ENCODE measurements at places on chromosomes 6 and 20.
A peak's percentile ranks its signal among the peaks of the same experiment; 100 is the strongest.

DNA sequence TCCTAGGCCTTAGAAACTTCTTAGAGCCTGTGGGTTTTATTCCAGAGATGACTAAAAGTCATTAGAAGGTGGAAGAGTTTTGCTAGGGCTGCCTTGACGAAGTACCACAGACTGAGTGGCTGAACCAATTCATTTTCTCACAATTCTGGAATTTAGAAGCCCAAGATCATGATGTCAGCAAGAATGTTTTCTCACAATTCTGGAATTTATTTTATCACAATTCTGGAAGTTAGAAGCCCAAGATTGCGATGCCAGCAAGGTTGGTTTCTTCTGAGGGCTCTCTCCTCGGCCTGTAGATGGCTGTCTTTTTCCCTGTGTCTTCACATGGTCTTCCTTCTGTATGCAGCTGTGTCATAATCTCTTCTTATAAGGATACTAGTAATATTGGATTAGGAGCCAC is 672.9 kb upstream of the MARCKS start:
- no peak for DNase-seq

DNA sequence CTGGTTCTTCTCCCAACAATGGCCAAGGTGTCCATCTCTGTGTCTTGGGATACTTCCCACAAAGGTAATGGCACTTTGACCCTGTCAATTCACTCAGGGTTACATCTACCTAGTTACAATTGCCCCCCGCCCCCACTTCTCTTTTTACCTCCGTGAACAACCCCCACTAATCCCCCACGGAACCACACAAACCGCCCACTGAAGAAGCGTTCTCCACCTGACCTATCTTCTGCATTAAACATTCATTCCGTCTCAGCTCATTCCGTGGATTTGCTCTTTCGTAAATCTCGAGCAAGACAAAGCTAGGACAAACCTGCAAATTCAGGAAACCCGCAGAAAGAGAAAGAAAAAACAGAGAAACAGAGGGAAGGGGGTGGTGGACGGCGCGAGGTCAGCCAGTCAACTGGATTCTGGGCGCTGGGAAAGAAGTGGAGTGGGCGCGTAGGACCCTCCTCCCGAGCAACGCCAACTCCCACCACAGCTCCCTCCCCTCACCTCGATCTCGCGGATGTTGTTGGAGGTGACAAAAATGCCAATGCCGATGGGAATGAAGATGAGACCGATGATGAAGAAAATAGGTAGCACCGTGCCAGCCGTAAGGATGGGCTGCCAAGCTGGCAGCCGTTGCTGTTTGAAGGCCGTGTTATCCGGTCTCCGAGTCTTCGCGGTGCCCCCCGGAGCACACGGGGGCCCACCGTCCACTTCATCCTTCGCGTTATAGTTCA is 523 bp downstream of the TMEM30A start:
- DNase-seq: peak; percentile 17

- no peak for DNase-seq
Observed at GRCh38 chr6:111406200-111406721, 76.8 kb downstream of the REV3L start.

DNA sequence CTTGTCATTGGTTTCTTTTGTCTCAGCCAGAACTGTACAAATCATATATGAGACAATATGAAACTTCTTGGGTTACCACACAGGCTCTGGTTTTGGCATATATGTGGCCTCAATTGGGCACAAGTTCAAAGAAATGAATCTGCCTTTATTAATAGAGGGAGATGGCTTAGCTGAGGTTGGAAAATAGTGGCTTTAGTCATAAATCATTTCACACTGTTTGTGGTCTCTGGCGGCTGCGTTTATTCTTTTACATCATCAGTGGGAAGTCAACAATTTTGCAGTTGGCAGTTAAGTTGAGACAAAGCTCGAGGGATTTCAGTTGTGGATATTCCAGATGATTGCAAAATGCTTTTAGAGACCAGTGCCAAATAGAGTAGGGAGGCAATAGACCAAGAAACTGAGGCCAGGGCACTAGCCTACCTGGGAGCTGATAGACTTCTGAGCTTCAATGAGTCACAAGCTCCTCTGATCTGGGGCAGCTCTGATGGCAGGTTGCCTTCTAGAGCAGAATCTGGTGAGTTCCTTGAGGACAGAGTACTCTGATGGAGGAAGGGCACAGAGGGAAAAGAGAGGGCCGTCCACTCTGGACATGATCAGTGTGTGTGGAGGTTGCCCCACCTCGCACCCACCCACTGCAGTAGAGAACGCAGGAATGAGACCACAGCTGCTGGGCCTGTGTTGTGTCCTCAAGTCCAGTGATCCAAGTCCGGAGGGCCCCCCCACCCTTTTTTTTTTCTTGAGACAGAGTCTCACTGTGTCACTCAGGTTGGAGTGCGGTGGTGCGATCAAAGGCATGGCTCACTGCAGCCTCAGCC is 73.5 kb downstream of the ARMC2 start:
- peak; percentile 56 for DNase-seq

DNA sequence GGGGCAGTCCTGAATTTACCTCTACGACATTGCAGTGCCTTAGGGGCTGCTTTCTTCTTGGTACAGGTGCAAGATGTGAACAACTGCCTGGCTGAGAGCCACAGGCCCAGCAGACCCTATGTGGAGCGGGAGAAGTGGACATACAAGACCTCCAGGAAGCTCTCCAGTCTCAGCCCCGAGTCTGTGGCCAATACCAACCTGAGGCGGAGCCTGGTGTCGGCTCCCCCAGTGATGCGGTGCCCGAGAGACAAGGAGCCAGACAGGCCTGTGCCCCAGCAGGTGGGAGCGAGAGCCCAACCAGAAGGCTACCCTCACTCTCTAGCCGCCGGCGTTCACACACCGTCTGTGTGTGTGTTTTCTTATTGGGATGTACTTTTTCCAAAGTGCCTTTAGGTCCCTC is 59.6 kb downstream of the EFCAB8 start:
- no peak for DNase-seq

- no peak for DNase-seq
Observed at GRCh38 chr6:123316733-123317323, 319.9 kb downstream of the TRDN start.

- no peak for DNase-seq
Observed at GRCh38 chr6:62039605-62040004, 246.4 kb downstream of the KHDRBS2 start.

GRCh38 chr6:135782546-135782945 is 69.0 kb upstream of the PDE7B start:
- DNase-seq: no peak

DNA sequence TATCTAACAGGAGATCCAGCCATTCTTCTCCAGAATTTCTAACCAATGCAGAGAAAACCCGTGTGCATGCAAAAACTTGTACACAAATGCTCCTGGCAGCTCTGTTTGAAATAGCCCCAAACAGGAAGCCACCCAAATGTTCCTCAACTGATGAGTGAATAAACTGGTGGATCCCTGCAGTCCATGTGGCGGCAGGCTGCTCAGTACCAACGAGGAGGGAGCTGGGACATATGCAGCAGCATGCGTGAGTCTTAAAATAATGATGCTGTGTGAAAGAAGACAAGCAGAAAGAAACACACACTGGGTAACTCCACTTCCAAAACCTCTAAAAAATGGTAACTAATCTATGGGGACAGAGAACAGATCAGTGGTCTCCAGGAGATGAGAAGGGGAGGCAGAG is 542.1 kb upstream of the AGPAT4 start:
- no peak for DNase-seq

- DNase-seq: no peak
Observed at GRCh38 chr20:23079016-23079351, 7.1 kb downstream of the CD93 start.

GRCh38 chr6:31901953-31902643 is at the start of gene ZBTB12:
TSS of gene ZBTB12 (minus strand) at chr6:31902086. CDS start at chr6:31901305, 781 bp downstream.
- peak; percentile 87 for DNase-seq

DNA sequence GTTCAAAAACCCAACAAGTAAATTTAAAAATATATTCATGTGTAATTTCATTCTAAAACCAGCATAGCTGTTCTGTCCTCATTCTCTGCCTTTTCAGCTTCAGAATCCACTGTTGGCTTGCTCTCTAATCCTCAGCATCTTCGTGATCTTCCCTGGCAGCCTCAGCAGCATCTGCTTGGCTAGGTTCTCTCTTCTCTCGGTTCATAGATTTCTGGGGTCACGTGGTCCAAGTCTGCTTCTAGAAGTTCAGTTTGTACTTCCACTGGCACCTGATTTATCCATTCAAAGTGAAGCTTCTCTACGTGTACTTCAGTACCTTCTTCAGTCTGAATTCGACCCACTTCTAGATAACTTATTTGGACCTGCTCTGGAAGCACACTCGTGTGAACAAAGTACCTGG is 245.7 kb downstream of the EPM2A start:
- DNase-seq: no peak

DNA sequence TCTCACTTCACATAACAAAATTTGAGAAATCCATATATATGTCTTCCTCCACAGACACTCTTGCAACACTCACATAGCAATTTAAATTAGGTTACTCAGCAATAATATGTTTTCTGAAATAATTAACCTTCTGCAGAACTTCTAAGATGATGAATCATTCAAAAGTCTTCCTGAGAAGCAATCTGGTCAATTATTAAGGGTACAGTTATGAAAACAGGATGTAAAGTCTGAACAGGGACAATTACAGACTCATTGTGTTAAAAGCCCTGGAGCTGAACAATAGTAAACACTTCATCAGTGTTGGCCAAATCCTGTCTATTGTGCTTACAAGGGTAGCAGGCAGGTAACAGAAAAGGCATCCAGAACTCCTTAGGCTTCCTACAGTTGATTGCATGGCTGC is 75.4 kb downstream of the FILIP1 start:
- DNase-seq: no peak

GRCh38 chr6:31736768-31737314 is 511 bp upstream of the CLIC1 start:
- no peak for DNase-seq

GRCh38 chr20:46572153-46572552 is 21.7 kb upstream of the OCSTAMP start:
- DNase-seq: no peak

DNA sequence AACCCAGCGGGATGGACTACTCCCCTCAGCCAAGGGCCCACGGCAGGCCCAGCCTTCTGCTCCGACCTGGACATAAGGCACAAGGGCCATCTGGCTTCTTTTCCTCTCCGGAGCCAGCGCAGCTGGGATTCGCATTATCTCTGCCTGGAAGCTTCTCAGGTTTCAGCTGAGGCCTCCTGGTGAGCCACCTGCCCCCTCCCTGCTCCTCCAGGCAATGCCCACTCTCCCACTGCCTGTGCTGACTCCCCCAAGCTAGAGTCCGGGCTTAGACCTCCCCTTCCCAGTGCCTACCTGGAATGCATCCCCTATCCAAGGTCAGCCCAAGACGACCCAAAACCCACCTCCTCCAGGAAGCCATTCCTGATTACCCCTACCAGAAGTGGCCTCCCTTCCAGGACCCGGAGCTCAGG is 60.7 kb downstream of the EZR start:
- DNase-seq: no peak

DNA sequence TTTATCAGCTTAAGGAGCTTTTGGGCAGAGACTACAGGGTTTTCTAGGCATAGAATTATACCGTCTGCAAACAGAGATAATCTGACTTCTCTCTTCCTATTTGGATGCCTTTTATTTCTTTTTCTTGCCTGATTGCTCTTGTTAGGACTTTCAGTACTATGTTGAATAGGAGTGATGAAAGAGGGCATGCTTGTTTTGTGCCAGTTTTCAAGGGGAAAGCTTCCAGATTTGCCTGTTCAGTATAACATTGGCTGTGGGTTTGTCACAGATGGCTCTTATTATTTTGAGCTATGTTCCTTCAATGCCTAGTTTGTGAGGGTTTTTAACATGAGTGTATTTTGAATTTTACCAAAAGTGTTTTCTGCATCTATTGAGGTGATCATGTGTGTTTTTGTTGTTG is 192.8 kb upstream of the PHACTR1 start:
- DNase-seq: no peak

GRCh38 chr6:110703906-110704594 is 111.2 kb downstream of the CDK19 start:
- DNase-seq: no peak

DNA sequence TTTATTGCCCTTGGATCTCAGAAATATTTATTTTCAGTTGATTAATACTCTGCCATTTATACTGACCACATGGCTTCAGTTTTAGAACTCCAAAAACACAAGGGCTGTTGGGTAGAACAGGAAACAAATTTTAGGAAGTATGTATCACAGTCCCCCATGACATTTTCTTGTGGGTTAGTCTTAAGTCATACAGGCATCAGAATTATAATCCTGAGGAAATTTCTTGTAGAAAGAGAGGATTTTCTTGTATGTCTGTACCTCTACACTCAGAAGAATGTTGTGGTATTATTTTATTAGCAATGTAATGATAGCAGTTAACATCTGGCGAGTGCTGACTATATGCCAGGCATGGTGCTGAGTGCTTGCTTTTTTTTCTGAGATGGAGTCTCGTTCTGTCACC is 302.9 kb downstream of the CLIC5 start:
- DNase-seq: no peak

- DNase-seq: no peak
Observed at GRCh38 chr6:33451606-33452005, 2.8 kb upstream of the ZBTB9 start.

GRCh38 chr6:147859071-147859470 is 350.6 kb downstream of the SAMD5 start:
- DNase-seq: no peak

DNA sequence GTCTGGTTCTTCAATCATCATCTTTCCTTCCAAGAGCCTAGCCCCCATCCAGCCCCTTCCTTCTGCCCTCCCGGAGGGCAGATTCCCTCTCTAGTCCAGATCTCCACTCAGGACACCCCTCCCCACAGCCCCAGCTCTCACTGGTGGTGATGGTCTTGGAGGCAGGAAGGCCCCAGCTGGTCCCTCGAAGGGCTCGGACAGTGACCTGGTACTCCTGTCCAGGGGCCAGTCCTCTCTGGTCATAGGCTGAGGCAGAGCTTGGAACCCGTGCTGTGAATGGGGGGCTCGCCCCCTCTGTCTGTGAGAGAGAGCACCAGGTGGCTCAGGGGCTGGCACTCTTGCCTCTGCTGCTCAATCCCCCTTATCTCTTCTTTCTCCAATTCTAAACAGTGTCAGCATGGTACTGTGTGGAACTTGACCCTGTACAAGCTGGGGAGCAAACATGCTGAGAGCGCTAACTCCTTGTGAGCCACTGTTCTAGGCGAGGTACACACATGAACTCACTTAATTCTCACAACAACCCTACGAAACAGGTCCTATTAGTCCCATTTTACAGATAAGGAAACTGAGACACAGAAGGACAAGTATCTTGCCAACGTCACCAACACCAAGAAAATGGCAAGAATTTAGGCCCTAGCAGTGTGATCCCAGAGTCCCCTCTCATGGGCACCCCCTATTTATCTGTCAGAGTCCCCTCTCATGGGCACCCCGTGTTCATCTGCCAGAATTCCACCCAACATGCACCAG is 19.9 kb downstream of the TNXB start:
- DNase-seq: no peak

DNA sequence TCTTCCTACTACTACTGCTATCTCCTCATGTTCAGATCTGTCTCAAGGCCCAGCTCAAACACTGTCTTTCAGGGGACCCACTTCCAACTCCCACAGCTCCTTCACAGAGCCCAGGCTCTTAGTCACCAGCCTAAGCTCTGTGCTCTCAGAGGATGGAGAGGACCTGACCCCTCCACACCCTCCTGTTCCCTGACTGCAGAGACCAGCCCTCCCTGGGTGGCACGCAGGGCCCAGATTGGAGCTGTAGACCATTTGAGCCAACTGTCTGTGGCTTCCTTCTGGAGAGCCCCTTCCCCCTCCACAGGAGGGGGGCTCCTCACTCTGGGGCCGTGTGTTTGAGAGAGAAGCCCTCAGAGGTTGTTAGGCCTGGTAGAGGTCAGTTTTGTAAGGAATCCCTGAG is 9.8 kb downstream of the SNPH start:
- DNase-seq: no peak

GRCh38 chr6:46220352-46221221 is 49.8 kb upstream of the ENPP5 start:
- peak; percentile 41 for DNase-seq

- DNase-seq: no peak
Observed at GRCh38 chr20:19673575-19673974, 84.5 kb upstream of the RIN2 start.
